ENCODE measurements at places on chromosomes 2 and 18.

- DNase-seq: peak; percentile 90
Observed at GRCh38 chr18:3466045-3466444, 16.1 kb downstream of the TGIF1 start.

- DNase-seq: no peak
Observed at GRCh38 chr2:7572450-7572849, 655.2 kb downstream of the RNF144A start.

- DNase-seq: no peak
Observed at GRCh38 chr2:190355968-190356644, 12.7 kb downstream of the INPP1 start.

DNA sequence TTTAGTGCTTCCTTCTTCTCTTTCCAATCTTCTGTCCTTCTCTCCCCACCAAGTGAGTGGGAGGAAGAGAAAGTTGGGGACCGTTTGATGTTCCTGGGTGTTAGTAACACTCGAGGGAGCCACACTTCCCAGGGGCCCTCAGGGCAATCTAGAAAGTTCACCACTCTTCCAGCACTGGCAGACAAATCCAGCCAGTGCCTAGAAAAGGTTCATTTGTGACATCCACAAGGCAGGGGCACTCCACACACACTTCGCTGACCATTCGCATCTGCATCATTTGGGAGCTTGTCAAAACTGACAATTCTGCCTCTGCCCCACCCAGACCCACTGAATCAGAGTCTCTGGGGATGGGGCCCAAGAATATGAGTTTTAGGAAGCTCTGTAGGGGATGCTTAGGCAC, 86.8 kb upstream of the ST3GAL5 start:
- DNase-seq: no peak

DNA sequence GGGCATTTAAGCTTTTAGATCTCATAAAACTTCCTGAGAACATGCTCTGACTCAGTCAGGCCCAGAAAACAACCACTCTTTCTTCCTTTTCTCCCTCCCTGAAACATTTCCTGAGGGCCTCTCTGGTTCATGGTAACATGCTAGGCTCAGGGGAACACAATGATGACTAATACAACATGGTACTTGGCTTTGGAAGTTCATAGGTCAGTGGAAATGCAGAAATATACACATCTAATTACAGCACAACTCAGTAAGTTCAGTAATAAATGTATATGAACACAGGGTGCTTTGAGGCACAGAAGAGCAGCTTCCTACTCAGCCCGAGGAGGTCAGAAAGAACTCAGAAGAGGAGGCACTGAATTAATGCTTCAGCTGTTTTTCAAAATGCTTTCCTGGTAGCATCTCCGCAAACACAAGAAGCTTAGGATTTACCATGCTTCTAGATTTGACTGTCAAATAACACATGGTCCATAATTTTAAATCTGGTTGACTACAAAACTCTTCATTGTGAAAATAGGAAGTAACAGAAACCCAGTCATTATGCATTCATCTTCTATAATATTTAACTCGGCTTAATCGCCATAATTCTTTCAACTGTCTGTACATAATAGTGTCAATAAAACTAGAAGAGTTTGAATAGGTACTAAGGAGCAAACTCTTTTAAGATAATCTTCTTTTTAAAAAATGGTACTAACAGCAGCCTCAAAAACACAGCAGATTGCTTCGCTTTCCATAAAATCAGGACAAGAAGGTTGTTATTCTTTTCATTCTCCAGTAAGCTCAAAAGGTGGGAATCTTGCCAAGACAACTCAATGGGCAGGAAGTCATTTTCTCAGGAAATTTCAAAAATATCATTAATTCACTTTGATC, 251.3 kb downstream of the DLGAP1 start:
- DNase-seq: no peak

DNA sequence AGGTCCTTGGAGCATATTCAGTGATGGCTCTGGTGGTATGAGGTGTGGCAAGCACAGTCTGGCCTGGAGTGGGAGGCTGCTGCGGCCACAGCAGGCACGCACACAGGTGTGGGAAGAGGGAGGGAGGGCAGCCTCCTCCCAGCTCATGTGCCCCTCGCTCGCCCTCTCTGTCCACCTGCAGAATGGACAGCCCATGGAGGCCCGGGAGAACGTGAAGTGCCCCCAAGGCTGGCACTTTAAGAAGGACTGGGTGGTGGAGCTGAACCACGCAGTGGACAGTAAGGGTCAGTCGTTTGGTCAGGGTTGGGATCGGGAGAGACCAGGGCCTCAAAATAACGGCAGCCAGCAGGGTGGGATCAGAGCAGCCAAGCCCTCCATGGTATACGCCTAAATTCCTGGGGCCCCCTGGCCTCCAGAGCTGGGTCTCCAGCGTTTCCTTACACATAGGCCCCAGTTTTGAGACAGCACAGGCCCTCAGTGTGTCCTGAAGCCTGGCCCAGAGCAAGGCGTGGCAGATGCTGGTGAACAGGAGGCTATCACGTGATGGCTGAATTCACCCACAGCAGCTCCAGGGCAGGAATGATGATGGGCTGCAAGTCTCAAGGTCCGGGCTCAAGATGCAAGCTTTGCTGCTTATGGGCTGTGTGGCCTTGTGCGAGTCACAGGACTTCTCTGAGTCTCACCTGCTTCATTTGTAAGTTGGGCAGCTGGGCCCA, 47.9 kb downstream of the FER1L5 start:
- DNase-seq: no peak

Measured in fibroblast of skin of right biceps (primary cell).